ENCODE measurements at places on chromosomes 2 and 18.

DNA sequence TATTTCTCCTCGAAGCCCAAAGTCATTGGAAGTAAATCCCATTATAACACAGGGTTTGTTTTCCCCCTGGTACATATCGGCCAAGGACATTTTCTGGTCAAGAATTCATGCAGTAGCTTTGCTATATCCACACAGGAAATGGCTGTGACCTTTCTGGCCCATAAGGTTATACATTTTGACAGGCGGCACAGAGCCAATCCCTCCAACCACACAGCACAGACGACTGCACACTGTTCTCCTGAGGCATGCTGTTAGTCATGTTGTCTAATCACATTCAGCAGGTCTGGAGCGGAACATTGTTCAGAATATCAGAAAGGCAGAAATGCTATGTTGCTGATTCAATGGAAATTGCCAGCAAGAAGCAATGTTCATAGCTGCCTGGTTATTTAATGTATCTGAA, 742.3 kb upstream of the SLC8A1 start:
- no peak for DNase-seq

DNA sequence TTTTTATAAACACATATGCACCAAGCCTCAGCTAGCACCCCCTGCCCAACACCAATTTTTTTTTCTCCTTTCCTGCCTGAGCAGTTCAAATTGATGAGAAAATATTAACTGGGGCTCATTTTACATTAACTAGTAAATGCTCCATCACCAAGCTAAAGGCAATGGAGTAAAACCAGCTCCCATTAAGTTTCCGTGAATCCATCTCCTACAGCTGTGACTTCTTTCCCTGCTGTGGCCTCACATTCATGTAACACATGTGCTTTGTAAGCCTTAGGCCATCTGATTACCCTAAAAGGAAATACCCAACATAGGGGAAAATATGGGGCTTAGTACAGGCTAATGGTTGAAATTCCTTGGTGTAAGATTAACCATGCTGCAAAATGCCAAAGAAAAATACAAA, 60.8 kb downstream of the DNER start:
- DNase-seq: no peak

DNA sequence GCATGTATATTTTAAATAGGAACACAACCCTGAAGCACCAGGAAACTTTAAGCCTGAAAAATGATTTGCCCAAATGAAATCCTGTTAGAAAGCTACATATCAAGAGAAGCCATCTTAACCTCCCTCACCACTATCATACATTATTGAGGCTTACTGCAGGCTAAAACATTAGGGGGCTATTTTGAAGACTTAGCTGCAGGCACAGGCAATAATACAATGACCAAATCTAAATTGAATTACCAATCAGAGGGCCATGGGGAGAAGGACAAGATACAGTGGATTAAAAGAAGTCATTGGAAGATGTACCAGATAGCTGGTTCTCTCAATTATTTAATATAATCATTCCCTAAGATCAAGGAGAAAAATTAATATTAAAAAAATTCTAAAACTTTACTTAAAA, 73.7 kb downstream of the THADA start:
- DNase-seq: no peak

- DNase-seq: no peak
Measured at GRCh38 chr2:37489041-37489456, 144.6 kb downstream of the QPCT start.

DNA sequence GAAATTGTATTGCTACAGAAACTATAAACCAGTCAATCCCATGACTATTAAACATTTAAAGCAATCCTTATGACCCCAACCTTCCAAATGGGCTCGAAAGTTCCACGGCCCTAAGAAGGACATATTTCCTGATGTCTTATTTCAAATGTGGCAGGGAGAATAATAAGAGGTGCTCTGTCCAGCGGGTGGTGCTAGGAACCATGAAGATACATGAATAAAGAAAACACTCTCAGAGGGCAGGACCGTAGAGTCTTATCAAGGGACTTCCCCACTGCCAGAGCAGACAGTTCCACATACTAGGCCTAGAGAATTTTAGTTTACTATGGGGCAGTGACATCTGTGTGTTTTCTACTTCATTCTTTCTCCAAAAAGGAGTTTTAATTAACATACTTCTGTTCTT, 187.1 kb upstream of the PIK3C3 start:
- DNase-seq: no peak

Data from hippocampal formation (tissue), 2 donors.